ENCODE measurements at places on chromosomes 16 and 17.

DNA sequence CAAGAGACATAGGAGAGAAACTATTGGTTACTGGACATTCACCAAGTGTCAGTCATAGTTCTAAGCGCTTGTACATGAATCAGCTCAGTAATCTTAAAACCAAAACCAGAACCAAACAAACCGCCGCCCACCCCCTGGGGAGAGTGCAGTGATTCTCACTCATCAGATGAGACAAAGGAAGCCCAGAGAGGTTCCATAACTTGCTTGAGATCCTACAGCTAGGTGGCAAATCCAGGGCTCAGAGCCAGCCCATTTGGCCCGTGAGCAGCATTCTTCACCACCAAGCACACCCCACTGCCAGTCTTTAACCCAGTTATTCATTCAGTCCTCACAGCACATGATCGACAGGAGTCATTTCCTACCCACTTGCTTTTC, 37.2 kb upstream of the RGS9 start:
- DNase-seq = peak; percentile 92

DNA sequence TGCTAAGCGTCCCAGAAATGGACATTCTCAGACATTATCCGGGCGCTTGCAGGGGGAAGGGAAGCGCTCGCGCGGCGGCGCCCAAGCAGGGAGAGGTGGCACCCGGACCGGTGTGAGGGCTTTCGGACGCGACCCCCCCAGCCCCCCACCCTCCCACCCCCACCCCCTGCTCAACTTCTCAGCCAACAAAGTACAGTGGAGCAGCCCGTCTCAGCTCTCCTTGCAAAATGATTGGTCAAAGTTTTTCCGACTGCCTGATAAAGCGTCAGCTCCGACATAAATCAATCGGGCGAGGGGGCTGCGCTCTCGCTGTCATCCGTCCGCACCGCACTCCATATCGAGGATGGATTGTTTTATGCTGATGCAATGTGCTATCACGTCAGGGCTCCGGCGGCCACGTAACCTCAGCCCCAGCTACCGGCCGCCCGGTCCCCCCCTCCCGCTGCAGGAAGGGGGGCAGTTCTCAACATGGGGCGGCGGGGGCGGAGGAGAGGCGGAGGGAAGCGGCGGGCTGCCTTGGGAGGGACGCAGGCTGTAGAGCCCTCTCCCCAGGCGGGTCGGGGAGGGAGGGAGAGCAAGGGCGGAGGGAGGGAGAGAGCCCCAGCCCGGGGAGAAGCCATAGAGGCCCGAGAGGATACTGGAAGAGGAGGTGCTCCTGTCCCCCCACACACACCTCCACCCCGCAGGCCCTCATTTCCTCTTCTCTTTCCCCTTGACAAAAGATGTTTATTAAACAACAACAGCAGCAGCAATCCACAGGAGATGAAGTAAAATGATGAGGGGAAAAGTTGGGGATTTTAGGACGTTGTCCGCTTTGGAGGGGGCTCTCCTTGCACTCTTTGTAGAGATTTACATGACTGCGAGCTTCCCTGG, at the start of gene HOXB9:
HOXB9 (minus strand) TSS at position 114 of the 873 bp plus-strand sequence; CDS start at position 25, 89 bp downstream.
- DNase-seq = no peak

- peak; percentile 76 for DNase-seq
Measured at GRCh38 chr17:64653325-64653984, 8.7 kb downstream of the SMURF2 start.

- DNase-seq = no peak
Measured at GRCh38 chr17:8995711-8996110, 25.6 kb upstream of the NTN1 start.

DNA sequence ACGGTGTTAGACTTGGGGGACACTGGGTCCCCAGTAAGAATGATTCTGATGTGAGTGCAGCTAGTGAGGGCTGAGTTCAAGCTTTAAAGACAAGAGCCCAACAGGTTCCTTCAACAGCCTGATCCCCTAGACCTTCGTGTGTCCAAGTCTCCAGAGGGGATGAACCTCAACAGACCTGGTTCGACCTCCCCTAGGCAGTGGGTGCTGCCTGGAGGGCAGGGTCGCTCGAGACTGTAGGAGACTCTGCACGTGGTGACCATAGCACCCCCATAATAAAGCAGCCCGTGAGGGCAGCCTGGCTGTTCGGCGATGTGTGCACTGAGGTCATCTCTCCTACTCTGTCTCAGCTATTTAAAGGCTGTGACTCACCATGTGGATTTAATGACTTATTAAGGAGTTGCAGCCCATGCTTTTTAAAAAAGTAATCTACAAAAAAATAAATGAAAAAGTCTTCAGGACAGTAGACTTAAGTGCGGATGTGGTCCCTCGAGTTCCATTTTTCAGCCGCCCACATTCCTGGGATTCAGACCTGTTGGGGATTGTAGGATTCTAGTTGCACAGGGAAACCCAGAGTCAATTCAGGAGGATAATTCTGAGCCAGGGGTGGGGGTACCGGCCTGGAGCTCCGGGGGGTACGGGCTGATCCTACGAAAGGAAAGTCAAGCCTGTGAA, 23.4 kb upstream of the METRNL start:
- peak; percentile 84 for DNase-seq

GRCh38 chr17:58507123-58507634, 7.3 kb downstream of the MTMR4 start:
- peak; percentile 29 for DNase-seq

DNA sequence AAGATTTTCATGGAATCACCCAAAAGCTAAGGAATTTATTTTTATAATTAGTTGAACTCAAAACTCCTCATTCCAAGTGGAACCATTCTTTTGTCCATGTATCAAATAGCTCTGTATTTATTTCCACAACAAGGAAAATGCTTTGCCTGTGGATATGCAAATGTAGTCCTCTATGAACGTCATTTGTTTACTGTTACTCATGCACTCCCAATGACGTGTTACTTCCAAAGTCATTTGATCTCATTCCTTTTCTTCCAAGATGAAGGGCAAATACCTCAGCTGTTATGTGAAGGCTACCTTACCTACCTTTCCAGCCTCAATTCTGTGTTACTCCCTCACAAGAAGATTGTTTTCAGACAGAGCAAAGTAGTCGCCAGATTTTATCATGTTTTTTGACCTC, 83.7 kb downstream of the ITFG1 start:
- DNase-seq = no peak

DNA sequence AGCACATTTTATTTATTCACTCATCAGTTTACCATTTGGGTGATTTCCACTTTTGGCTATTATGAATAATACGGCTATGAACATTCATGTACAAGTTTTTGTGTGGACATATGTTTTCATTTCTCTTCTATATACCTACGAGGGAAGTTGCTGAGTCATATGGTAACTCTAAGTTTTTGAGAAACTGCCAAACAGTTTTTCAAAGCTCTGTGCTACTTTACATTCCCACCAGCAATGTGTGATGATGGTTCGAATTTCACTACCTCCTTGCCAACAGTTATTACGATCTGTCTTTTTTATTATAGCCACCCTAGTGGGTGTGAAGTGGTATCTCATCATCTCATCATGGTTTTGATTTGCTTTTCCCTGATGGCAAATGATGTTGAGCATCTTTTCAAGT, 63.7 kb upstream of the MRTFB start:
- peak; percentile 84 for DNase-seq

DNA sequence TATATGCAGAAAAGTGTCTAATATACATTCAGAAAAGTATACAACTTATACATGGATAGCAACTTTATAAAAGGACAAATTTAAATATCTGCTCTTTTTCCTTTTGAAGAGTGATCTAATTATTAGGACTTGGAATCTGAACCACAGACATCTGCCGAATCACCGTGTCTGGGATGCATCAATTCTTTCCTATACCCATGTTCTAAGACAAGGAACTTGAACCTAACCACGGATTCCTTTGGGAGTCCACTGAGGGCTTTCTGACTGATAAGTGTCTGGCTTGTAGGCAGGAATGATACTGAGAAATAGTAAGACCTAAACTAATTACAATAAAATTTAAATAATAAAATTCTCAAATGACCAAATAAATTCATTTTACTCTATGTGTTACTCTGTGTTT, 54.2 kb downstream of the NDEL1 start:
- DNase-seq = no peak

GRCh38 chr16:83887564-83887963, 11.4 kb upstream of the MLYCD start:
- DNase-seq = no peak

DNA sequence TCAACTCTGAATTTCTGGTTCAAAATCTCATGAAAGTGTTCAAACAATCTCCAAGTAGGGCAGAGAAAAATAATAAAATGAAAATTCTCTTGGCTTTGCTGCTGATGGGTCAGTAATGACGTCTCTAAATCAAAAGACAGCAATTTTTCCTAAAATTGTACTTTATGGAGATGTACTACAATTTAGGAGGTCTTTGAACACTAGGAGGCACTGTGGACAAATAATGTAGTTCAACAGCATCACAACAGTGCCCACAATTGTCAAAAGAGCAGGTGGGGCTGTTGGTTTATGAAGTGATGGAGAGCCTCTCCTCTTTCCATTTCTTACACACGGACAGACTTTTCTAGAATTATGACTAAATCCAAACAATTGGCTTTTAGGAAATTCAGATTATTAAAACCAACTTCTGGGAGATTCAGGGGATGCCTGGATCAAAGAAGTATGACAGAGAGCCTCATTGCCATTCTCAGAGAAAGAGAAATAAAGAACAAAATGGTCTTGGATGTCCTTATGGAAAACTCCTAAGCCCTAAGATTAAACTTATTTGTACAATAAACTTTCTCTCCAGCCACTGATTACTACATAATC, 23.8 kb downstream of the EZH1 start:
- DNase-seq = peak; percentile 87

- no peak for DNase-seq
Measured at GRCh38 chr16:47578573-47578972, 117.4 kb downstream of the PHKB start.

- DNase-seq = no peak
Measured at GRCh38 chr17:82412535-82413520, 5.3 kb upstream of the HEXD start.

GRCh38 chr17:51499897-51500296, 239.6 kb downstream of the UTP18 start:
- no peak for DNase-seq

- DNase-seq = no peak
Measured at GRCh38 chr16:9370061-9370491, 278.6 kb downstream of the HAPSTR1 start.

DNA sequence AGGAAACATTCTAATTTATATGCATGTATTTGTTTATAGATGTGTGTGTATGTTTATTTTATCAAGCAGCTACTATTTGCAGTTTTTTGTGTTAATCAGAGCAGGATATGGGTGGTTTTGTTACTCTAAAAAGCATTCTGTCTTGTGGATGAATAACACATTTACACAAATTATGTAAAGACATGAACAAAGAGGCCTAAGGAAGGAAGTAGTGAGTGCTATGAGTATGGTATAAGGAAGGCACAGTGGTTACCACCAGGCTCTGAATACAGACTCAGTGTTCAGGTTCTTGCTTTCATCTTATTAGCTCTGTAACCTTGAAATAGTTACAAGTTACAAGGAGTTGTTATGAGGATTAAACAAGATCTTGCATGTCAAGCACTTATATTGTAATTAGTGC, 33.9 kb downstream of the STXBP4 start:
- no peak for DNase-seq

GRCh38 chr16:86758932-86759331, 180.6 kb downstream of the FOXL1 start:
- DNase-seq = no peak

DNA sequence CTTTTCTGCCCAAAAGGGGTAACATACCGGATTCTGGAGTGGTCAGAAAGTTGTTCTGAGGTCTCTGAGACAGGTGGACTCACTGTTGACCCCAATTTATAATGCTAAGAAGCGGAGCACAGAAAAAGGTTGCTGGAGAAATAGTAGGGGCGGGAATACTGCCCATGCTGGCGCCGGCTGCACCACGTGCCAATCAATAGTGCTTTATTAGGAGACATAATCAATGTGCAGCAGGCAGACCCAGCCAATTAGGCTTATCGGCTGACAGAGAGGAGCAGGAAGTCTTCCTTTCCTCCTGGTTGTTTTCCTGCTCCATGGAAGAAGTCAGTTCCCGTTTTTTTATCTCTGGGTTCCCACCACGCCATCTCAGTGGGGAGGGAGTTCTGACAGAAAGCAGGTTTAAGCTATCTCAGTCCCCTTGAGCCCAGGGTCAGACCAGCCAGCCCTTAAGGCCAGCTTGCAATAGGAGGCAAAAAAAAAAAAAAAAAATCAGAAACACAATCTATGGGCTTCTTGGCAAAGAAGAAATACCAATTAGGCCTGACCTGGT, 68.2 kb upstream of the IRX6 start:
- DNase-seq = no peak

GRCh38 chr16:81151648-81152310, 55.6 kb upstream of the GCSH start:
- DNase-seq = no peak

DNA sequence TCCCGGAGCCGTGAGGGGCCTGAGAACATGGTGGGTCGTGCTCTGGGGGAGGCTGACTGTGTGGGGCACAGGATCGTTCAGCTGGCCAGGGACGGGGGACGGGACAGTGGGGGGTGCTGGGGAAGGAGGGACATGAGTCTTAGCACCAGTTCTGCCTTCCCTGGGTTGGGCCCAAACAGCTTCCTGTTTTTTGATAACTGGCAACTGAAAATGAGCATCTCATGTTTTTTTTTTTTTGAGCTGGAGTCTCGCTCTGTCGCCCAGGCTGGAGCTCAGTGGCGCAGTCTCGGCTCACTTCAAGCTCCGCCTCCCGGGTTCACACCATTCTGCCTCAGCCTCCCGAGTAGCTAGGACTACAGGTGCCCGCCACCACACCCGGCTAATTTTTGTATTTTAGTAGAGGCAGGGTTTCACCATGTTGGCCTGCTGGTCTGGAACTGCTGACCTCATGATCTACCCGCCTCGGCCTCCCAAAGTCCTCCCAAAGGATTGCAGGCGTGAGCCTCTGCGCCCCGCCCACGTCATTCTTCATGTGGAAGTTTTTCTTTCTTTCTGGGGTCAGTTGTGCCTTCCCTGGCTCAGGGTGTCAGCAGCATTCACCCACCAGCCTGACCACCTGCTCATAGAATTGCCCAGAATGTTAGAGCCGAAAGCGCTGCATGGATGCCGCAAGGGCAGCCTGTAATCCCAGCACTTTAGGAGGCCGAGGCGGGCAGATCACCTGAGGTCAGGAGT, 6.4 kb downstream of the ASPSCR1 start:
- no peak for DNase-seq

DNA sequence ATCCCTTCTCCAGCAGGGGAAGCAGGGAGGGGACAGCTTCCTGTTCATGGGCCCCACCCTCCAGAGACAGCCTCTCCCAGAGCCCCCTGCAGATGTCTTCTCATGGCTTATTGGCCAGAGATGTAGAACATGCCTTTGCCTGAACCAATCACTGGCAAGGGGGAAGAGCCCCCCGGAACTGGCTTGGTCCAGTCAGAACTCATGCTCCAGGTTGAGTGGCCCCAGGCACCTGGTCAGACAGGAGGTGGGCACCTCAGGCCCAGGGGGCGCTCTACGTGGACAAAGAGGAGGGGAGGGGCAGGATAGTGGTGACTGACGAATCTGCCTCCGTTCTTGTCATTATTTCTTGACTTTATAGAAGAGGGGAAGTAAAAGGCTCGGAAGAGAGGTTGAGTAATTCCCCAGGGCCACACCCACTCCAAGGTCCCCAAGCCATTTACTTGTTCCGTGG, 23.6 kb downstream of the RAB11FIP4 start:
- DNase-seq = no peak

Data from cardiac fibroblast (primary cell).